ENCODE measurements at places on chromosomes 12 and 14. TPM values are rescaled to one million over a fixed set of nuclear protein-coding genes. Genes with fewer than 3 reads are reported as not detected.

DNA sequence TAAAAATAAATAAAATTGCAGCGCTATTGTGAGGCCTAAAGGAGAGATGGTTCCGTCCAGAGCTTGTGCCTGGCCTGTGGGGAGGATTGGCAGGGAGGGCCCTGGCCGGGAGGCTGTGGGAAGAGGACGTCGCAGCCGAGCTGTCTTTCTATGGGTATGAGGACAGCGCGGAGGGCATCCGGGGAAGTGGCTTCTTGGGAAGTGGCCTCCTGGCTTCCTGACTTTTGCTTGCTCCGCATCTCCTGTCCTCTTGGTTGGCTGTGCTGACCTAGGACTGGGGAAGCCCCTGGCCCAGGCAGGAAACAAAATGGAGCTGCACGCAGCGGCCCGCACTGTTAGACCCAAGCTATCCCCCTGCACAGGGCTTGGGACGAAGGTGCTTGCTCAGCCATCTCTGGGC, 22.2 kb upstream of the MEG3 start:
- DNase-seq = no peak

DNA sequence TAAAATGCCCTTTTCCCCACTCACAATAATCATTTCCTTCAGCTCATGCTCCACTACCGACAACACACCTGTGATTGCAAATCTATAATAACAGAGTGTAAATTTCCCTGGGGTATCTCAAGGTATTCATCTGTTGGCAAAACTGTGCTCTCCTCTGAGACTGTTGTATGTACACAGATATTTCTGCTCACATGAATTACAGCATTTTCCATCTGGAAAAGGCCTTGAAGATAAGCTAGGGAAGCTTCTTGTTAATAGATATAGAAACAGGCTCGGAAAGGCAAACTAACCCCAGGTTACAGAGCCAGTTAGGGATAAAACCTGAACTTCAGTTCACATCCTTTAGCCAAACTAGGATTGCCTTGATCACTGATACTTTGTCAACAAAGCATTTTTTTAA, 210.4 kb upstream of the KRR1 start:
- DNase-seq = no peak

GRCh38 chr12:12819752-12820311, 6.7 kb downstream of the DDX47 start:
- DNase-seq = no peak

Gene NR1H4
- polyA plus RNA-seq = 13.0 TPM

Gene PRKD1
- polyA plus RNA-seq = 33.4 TPM

Gene MEG3
- polyA plus RNA-seq = 111 TPM

Gene RNF212B
- polyA plus RNA-seq = 1.8 TPM
